Hypothalamus (tissue), 51 donors: ENCODE measurements at places on chromosomes 12 and 14.

- DNase-seq, result no peak
Measured at GRCh38 chr12:126482238-126482889, 1417.1 kb downstream of the AACS start.

DNA sequence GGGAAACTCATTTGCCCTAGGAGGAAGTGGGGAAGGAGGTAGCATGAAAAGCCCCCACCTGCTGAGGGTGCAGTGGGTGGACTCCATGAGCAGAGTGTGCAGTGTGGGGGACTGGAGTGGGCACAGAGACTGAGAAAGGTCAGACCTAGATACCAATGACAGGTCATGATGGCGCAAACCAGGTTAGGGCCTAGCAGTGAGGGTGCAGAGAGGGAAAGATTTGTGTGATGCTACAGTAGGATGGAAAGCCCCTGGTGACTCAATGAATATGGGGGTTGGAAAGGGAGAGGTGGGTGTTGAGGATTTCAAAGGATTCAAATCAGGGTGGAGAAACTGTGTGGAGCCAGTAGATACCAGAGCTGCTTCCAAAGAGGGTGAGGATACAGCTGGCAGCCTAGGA lies 319.2 kb downstream of the DPF3 start:
- DNase-seq, result no peak

DNA sequence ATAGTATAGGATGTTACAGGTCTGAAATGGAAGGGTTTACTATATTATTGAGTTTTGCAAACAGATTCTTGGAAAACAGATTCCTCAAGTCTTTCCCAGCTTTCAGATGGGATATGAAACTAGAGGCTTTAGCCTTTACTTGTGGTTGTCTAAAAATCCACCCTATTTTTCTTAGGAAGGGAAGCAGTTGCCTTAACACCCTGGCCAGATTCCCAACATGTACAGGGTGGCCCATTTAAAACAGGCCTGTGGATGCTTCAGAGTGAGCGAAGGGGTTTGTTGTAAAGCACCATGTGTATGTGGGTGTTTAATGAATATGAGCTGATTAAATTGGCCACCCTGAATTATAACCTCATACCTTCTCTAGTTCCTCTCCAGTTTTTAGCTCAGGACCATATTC lies 415.9 kb downstream of the ZFP36L1 start:
- DNase-seq, result no peak

GRCh38 chr12:65494537-65494936 lies 216.1 kb downstream of the MSRB3 start:
- no peak for DNase-seq

DNA sequence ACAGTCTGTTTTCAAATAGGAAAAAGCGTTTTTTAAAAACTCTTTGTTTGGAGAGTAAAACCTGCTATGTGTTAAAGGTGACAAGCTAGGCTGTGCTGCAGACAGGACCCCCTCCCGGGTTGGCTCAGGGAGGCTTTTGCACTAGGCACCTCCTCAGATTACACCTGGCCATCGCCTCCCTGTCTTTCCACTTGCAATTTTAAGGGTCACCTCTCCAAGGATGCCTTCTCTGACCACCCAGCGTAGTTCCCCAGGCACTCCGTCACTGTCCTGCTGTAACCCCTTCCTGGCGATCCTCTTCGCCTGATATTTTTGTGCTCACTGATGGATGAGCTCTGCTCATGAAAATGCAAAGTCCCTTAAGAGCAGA lies 80.7 kb downstream of the NTF3 start:
- no peak for DNase-seq

- no peak for DNase-seq
Measured at GRCh38 chr12:30447061-30447750, 248.5 kb downstream of the IPO8 start.

- DNase-seq, result no peak
Measured at GRCh38 chr12:120101182-120101581, 15.4 kb downstream of the RAB35 start.

GRCh38 chr14:105468621-105469241 lies 5.9 kb upstream of the CRIP2 start:
- no peak for DNase-seq

DNA sequence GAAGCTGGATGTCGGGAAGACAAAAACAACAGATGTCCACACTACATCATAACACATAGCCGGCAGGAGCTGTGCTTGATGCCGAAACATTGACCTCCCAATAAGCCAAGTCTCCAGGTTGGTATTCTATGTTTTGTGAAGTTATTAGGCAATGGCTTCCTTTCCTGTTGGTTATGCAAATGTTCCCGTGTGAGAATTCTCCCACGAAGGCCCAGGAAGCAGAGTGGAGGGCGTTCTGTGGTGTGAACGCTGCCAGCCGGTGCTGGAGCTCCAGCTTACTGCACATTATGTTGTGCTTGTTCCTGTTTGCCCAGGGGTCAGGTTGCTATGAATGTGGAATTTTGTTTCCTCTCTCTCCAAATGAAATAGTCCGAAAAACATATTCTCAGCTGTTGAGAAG lies 156.4 kb upstream of the HMGA2 start:
- DNase-seq, result no peak

DNA sequence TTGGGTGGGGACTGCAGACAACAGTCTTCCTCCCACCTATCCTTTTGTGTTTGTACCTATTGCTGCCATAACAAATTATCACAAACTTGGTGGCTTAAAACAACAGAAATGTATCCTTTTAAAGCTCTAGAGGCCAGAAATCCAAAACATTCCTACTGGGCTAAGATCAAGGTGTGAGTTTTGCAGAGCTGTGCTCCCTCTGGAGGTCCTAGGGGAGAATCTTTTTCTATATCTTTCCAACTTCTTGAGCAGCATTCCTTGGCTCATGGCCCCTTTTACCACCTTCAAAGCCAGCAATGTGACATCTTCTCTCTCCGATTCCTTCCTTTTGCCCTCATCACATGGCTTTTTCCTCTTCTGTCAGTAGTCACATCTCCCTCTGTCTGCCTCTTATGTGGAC lies 190.6 kb downstream of the TTC8 start:
- no peak for DNase-seq

DNA sequence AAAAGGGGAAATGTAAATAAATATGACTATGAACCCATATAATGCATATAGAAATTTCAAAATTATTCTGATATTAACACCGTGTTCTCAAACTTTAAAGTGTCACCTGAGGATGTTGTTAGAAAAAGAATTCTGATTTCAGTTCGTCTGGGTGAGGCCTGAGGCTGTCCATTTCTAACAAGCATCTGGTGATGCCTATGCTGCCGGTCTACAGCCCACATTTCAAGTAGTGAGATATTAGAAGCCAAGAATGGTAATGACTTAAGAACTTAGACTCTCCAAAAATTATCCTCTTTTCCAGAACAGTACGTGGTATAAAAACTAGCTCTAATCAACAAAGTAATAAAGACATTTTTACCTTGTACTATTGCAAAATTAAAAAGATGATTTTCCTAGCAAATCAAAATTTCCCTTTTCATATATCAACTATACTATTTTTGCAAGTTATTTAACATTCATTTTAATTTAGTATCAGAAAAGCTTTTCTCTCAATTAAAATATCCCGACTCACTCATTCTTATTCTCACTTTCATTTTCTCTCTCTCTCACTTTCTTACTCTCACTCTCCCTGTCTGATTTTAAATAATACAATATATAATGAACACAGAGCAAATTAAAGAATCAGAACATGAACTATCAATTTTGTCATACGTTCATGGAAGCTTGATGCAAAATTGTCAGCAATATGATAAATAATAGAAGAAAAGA lies 35.0 kb downstream of the PIK3C2G start:
- no peak for DNase-seq

DNA sequence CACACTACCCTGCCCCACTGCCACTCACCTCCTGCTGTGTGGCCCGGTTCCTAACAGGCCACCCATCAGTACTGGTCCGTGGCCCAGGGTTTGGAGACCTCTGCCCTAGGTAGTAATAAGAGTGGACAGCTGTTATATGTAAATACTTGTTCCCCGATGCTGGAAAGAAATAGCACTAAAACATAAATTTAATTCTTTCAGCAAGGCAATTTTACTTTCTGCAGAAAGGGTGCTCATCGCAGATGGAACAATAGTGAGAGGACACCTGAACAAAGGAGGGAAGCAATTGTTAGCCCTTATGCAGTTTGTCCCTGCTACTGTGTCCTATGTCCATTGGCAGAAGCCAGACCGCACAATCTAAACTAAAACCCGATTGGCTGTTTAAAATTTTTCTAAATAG lies 5.9 kb upstream of the CYP46A1 start:
- no peak for DNase-seq

DNA sequence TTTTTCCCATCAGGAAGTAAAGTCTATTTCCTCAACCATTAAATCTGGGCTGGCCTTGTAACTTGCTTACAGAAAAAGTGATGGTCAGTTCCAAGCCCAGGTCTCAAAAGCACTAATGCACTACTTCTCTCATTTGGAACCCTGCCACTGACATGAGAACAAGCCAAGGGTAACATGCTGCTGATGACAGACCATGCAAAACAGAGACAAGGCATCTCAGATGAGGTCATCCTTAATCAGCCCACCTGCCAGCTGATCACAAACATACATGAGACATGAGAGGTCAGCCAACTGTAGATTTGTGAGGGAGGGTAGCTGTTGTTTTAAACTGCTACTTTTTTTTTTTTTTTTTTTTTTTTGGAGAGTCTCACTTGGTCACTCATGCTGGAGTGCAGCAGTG lies 16.2 kb downstream of the TWF1 start:
- DNase-seq, result no peak

- no peak for DNase-seq
Measured at GRCh38 chr12:109765446-109765810, 51.8 kb downstream of the FAM222A start.

GRCh38 chr12:39357041-39357440 lies 85.9 kb downstream of the KIF21A start:
- DNase-seq, result no peak

GRCh38 chr12:4809013-4809448 lies 88.8 kb downstream of the GALNT8 start:
- DNase-seq, result no peak

DNA sequence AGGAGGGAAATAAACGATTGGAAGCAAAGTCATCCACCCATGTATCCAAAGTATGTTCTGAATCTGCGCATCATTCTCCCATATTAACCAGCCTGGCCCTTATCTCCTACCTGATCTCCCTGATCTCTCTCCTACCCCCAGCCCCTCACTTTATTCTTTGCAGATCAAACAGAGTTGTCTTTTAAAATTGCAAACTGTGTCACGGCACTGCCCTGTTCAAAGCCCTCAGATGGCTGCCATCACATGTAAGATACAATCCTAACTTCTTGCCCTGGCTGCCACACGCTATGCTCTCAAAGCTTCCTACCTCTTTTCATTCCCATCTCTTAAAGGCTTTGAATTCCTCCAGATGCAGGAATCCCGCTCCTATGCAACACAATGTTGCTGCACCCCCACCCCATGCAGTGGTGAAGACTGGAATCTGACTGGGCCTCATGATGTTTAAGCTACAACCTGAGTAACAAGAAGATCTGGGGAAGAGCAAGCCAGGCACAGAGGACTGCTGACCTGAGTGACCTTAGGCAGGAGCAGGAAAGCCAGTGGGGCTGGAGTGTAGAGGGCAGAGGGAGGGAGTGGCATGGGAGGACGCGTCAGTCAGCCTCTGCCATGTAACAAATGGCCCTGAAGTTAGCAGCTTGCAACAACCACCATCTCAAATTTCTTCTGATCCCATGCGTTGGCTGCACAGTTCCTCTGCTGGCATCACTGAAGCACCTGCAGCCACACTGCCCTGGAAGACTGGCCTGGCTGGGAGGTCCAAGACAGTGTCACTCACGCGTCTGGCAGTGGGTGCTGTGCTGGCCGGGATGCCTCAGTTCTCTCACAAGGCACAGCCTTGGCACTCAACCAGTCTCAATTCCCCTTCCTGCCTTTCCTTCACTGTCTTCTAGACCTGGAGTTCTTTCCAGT lies 382.8 kb downstream of the BCL11B start:
- DNase-seq, result no peak

DNA sequence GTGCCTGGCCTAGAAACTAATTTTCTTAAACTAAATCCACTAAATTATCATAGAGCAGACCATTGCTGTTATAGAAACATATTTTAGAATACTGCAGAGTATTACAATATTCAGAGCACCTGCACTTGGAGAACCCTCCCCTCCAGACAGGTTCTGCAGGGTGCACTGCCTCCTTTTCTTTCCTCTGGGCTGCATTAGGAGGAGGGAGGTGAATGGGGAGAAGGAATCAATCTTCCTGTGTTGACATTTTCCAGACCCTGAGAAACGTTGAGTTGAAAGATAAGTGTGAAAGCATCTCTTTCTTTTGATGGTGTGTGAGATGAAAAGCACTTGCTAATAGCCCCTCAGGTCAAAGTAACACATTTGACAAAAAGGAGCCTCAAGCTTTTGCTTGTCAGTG lies 7.3 kb downstream of the SYNE2 start:
- no peak for DNase-seq

DNA sequence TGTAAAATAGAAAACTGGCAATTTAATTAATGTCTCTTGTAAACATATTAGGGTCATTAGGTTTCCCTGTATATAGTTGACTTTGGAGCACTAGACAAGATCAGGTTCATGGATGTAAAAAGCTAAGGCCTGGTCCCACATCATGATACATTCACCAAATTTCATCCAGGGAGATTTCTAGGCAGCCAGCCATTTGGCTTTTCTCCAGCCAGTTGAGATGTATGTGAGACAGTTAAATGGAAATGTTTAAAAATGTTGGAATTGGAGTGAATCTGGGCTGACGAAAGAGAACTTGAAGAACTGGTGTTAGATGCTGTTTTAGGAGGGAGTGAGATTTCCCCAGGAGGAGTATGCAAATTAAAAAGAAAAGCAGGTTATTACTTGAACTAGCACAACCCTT lies 41.8 kb upstream of the CLEC14A start:
- no peak for DNase-seq

- no peak for DNase-seq
Measured at GRCh38 chr12:81162391-81163136, 84.7 kb downstream of the ACSS3 start.

DNA sequence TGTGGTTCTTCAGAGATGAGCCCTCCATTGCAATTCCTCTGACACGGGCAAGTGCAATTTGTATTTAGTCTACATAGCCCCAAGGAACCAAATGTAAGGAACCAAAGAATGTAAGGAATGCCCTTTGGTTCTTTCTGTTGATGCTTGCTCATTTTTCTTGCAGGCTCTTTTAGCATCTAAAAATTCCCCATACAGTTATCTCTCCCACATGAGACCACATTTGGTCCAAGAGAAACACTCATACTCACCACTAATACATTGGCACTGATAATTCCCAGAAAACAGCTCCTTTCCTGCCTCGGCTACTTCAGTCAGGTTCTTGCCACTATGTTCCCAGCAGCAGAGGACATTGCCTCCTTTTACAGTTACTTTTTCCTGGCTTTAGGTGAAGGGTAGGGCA lies 332.6 kb downstream of the AEBP2 start:
- no peak for DNase-seq

GRCh38 chr14:100902295-100903133 lies 1.0 kb downstream of the RTL1 start:
- DNase-seq, result no peak

- DNase-seq, result no peak
Measured at GRCh38 chr12:60269611-60270269, 673.9 kb downstream of the SLC16A7 start.
